ENCODE measurements at places on chromosomes 7 and 10.

- DNase-seq, result no peak
Observed at GRCh38 chr7:156157409-156158012, 345.2 kb upstream of the SHH start.

GRCh38 chr7:124155432-124156022, 122.7 kb upstream of the TMEM229A start:
- no peak for DNase-seq

GRCh38 chr10:47031901-47032465, 120.8 kb downstream of the PTPN20 start:
- DNase-seq, result no peak

GRCh38 chr10:15316145-15316544, 54.9 kb downstream of the FAM171A1 start:
- DNase-seq, result no peak

DNA sequence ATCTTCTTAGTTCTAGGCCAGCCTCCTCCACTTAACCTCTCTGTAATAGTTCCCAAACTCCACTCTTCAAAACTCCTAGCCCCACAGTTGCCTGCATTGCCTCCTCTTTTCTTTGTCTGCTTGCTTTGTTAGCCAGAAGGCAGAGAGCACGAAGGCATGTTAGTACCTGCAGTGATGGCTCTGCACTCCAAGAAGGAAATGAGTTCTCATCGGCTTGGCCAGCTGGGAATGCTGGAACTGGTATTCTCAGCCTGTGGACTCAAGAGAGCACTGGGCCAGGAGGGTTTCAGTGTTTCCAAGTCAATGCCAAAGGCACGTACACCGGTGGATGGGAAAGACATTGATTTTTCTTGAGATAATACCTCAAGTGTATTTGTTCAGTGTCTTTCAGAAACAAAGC, 66.3 kb upstream of the HABP2 start:
- no peak for DNase-seq

DNA sequence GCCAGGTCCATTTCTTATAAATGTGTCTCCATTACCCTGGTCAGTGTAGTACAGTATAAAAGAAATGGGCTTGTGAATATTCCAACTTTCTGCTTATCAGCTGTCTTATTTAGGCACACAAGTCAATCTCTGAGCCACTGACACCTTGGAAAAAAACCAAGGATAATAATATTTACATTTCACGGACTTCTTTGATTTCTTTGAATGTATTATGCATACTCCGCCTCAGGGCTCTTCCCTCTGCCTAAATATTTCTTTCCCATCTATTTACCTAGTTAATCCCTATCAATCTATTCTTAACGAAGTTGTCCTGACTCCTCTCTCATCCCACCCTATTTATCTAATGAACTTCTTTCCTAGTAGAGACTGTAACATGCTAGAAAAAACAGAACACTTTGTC, 253.8 kb downstream of the CRPPA start:
- DNase-seq, result no peak

GRCh38 chr10:103888113-103888841, 29.7 kb downstream of the STN1 start:
- DNase-seq, result no peak

- no peak for DNase-seq
Observed at GRCh38 chr10:78937800-78938694, 130.7 kb upstream of the ZMIZ1 start.

DNA sequence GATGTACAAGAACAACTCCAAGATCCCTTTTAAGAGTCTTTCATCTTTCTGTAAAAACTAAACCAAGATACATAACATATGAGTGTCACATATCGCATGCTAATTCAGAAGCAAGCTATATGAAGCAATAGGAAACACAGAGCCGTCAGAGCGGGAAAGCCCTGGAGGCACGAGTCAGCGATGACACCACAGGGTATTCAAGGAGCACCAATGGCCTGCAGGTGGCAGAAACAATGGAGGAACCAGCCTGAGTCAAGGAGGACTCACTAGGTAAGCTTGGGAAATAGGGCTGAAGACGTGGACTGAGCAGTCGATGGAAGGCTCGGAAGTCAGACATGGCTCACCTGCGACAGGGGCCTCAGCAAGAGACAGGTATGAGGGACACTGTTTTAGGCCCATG, 214.4 kb downstream of the FAM107B start:
- DNase-seq, result no peak

DNA sequence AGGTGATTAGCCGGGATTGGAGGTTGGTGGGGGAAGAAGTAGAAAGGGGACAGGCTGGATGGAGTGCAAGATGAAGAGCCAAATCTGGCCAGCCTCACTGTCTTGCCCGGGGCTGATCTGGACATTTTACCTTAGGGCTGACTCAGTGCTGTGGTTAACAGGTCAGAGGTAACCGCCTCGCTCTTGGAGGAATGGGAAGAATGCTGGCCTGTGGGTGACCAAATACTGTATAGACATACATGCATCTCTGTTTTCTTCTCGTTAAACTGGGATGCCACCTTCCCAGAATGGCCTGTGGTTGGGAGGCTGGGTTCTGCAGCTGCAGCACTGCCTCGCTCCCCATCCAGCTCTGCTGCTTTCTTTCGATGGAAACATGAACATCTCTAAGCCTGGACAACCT, 120.0 kb downstream of the SEC23IP start:
- DNase-seq, result no peak

DNA sequence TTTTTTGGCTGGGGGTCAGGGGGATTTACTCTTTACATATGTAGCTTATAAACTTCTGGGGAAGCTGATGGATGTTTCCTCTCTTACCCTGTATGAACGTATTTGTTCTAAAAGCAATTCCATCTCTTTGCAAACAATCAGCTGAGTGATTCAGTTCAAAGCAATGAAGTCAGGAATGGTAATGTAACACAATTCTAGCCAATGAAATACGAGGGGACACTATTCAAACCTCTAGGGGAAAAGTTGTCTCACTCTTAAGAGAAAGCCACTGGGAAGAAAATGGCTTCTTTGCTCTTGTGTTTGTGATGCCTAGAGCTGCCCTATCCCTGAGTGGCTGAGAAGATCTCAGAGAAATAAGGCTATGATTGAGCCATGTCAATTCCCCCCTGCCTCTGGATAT, 134.8 kb upstream of the SEMA3C start:
- no peak for DNase-seq

DNA sequence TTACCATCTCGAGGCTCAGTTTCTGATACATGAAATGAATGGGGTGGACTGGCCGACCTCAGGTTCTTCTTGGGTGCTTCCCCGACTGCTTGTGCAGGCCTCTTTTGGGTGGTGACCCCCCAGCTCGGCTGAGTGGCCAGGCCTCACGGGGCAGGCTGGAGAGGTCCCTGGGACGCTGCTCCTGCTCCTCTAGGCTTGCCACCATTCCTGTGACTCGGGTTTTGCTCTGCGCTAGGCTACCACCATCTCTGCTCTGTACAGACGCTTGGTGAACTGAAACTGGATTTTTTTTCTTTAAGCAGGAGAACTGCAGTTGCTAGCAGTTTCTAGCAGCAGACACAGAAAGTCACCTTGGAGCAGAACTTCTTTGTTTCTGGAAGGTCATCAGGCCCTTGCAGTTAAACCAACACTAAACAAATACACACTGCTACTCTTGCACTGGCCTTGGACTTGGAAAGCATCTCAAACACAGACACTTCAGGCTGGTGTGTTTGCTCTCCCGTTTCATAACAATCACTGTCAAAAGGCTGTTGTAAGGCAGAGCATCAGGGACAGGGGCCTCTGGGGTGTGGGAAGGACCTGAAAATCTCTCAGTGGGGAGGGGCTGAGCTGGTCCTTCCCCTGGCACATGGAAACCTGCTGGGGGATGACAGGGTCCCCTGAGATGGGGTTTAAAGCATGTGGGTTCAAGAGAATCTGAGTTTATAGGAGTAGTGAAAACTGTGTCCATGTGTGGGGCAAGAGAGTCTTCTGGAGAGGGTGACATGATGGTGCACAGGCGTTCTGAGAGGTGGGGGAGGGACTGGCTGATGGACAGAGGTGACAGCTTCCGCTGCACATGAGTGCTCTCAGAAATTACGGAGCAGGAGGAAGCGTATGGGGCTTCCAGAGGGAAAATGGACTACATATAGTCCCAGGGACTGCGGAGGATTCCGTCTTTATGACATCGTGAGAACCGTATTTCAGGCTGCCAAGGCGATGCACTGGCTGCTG, 35.0 kb upstream of the GIMAP8 start:
- DNase-seq, result no peak

GRCh38 chr7:80781561-80781979, 137.3 kb downstream of the SEMA3C start:
- no peak for DNase-seq

GRCh38 chr10:80132299-80133139, at the start of gene PLAC9:
TSS of gene PLAC9 (plus strand) at chr10:80132730. CDS start at chr10:80132763, 33 bp downstream.
- no peak for DNase-seq

GRCh38 chr7:81714306-81714705, 55.5 kb downstream of the HGF start:
- DNase-seq, result no peak

- DNase-seq, result no peak
Observed at GRCh38 chr7:28093623-28094232, 86.9 kb downstream of the JAZF1 start.

DNA sequence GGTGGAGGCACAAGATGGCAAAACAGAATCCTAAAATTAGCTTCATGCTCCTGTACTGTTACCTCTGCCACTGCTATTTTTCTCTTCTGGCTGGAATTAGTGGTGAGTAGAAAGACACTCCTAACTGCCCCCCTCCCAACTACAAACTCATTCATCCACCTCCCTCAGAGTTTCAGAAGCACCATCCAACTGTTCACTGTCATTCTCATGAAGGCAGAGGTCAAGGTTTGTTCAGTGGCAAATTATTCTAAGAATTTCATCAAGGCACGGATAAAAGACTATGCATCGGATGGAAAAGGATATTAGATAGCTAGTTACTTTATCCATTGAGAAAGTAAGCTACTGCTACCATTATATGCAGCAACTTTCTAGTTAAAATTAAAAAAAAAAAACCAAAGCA, 59.7 kb downstream of the LRGUK start:
- DNase-seq, result no peak

DNA sequence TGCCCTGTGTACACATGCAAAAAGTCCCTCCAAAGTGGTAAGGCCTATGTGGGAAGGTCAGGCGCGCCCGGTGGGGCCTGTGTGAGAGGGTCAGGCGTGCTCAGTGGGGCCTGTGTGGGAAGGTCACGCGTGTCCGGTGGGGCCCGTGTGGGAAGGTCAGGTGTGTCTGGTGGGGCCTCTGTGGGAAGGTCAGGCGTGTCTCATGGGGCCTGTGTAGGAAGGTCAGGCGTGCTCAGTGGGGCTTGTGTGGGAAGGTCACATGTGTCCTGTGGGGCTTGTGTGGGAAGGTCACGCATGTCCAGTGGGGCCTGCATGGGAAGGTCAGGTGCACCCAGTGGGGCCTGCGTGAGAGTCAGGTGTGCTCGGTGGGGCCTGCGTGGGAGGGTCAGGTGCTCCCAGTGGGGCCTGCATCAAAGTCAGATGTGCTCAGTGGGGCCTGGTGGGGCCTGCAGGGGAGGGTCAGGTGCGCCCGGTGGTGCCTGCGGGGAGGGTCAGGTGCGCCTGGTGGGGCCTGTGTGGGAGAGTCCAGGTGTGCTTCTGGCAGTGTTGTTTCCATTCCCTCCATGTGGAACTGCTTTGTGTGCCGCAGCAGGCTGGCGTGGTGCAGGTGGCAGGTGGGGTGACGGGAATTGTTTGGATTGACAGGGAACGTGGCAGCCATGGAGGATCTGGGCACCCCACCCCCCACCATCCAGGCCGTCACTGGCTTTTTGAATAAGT, 15.4 kb downstream of the LRRC27 start:
- no peak for DNase-seq

- no peak for DNase-seq
Observed at GRCh38 chr10:64076322-64076940, 555.2 kb downstream of the REEP3 start.

DNA sequence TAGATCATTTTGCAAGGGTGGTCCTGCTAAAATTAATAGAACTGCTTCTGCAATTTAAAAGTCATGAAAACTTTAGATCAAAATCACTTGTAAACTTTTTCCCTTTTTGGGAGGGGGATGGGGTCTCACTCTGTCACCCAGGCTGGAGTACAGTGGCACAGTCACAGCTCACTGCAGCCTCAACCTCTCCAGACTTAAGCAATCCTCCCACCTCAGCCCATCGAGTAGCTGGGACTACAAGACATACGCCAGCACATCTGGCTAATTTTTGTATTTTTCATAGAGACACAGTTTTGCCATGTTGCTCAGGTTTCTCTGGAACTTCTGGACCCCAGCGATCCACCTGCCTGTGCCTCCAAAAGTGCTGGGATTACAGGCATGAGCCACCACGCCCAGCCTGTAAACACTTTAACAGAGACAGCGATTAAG, 79.7 kb downstream of the LRRC17 start:
- DNase-seq, result no peak

- no peak for DNase-seq
Observed at GRCh38 chr10:70738006-70738760, 47.0 kb downstream of the TBATA start.

- DNase-seq, result no peak
Observed at GRCh38 chr10:49183596-49184542, 4.3 kb downstream of the TMEM273 start.

- no peak for DNase-seq
Observed at GRCh38 chr10:132746801-132747625, 38.9 kb downstream of the NKX6-2 start.

DNA sequence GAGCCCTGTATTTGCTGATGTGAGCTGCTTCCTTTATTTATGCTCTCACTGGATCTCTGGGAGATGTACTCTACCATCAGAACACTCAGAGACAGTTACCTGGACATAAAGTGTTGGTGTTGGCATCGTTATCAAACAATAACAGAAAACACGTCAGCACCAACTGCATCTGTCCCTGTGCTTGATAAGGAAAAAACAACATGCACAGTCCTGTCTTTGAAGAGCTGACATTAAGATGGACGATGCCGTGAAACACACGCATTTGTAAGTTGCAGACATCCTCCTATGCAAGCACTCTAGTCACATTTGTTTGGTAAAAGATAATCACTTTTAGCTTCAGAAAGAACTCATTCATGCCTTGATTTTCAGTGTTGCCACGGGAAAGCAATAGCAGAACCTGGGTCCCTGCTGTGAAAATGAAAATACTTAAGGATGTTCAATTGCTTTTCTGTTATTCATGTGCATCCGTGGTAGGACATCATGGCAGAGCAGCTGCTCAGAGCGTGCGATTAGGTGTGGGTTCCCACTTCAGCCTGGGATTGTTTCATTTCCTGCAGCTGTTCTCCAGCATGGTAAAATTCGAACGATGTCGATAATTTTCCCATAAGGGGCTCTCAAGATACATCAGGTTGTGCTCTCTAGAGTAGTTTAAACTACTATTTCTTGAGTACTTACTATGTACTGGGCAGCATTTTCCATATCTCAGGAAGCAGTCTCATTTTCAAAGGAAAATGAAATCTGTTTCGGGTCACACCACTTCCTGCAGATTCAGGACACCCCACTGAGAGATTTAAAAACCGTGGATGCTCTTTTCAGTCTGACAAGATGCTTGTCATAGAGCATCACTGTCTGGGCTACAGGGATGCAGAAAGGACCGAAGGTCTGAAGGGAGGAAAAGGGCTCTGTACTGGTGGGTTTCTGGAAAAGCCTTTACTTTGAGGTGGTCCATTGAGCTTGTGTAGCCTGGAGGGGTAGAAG, 248.7 kb downstream of the CAMK1D start:
- DNase-seq, result no peak

GRCh38 chr7:126079151-126079550, 1149.5 kb upstream of the POT1 start:
- no peak for DNase-seq

GRCh38 chr7:116910383-116910782, 42.9 kb upstream of the ST7 start:
- DNase-seq, result no peak
